AG09309 (cell line): ENCODE measurements at places on chromosomes 4 and X.
A peak's percentile ranks its signal among the peaks of the same experiment; 100 is the strongest.

- DNase-seq = no peak
Observed at GRCh38 chr4:52783069-52783468, 31.8 kb upstream of the ERVMER34-1 start.

DNA sequence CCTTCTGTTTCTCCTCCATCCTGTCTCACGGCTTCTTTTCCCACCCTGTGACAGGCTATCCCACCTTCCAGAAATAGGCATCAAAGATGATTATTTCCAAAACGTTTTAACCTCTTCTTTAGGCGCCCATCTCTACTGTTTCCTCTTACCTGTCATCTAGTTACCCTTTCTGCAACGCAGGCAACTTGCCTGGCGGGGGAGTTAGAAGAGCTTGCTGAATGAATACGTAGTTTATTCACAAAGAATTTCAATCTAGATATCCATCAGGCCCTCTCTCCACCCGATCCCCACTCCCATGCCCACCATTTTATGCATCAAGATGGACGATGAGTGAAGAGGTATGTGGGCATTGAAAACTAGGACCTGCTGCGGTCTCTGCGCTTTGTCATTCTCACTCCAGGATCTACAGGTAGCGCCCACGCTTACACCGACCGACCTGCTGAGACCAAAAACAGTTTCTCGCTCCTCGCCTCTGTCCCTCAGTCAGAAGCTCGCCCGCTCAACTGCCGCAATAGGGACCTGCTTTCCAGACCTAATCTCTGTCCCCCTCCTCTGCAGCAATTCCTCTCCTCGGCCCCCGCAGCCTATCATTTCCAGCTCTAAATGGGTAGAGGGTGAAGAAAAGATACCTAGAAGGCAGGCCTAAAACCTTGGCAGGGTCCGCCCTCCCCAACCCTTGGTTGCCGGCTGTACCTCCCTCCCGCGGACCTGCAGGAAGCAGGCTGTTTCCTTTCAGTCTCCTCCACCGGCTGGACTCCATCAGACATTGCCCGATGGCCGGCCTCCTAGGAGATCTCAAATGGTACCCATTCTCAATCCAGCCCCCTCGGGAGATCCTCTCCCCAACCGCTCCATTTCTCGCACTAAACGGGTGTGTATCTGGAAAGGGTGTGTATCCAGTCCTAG, 624 bp downstream of the BEX5 start:
- DNase-seq = no peak

GRCh38 chr4:93186846-93187245, 641.7 kb upstream of the ATOH1 start:
- no peak for DNase-seq

DNA sequence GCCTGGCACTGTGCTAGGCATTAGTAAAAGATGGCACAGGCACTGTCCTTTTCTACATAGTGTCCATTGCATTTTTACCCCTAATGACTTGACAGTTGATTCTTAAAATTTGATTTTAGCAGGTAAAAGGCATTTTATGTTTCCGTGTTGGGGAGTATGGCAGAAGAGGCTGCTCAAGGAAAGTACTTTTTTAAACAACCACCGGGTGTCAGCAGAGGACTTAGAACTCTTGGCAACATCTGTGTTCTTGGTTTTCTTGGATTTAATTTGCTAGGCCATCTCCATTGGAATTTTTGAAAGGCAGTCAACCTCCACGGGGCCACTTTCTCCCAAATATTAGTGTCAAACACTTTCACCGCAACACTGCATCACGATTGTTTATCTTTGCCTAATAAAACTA, 102.9 kb downstream of the TSPAN7 start:
- peak; percentile 13 for DNase-seq

- DNase-seq = peak; percentile 43
Observed at GRCh38 chr4:102640669-102641068, 120.1 kb downstream of the MANBA start.

- DNase-seq = no peak
Observed at GRCh38 chr4:109728385-109728784, 1.5 kb downstream of the PLA2G12A start.

DNA sequence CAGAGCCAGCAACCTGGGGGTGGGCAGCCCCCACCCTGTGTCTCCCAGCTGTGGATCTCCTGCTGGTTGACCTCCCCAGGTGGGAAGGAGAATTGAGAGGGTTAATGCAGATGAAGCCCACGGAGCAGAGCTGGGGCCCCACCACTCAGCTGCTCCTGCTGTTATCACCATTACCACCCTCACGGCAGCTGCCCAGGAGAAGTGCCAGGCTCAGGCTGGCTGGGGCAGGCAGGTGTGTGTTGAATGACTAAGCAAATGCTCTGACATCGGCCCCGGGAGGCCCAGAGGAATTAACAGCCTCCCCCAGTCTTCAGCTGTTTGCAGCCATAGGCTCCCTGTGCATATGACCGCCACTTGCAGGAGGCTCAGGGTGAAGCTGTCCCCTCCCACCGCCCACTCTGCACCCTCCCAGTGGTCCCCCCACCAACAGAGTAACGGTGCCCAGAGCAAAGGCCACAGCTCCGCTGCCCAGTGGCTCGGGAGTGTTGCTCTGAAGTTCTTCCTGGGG, 133.8 kb downstream of the CPZ start:
- no peak for DNase-seq

GRCh38 chrX:71550578-71550977, 17.7 kb downstream of the OGT start:
- no peak for DNase-seq

- DNase-seq = peak; percentile 1
Observed at GRCh38 chrX:108122748-108123147, 31.2 kb downstream of the ATG4A start.

DNA sequence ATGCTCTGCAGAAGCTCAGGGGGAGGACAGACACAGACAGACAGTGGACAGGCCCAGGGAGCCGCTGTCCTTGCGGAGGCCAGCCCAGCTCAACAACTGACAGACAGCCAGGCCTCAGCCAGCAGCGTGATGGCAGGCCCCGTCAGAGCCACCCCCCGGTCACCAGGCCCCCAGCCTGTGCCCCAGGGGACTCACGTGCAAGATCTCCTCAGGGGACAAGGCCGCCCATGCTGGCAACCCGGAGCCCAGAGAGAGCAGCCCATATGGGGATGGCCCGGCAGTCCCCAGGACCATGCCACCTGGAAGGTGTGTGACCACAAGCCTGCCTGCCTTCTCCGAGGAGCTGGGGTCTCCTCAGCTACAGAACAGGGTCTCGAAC, 28.0 kb upstream of the MXD4 start:
- DNase-seq = no peak
